GM03348 (cell line): ENCODE measurements at places on chromosomes 4 and X.

GRCh38 chr4:8026453-8026852 lies 86.8 kb upstream of the AFAP1 start:
- no peak for DNase-seq

DNA sequence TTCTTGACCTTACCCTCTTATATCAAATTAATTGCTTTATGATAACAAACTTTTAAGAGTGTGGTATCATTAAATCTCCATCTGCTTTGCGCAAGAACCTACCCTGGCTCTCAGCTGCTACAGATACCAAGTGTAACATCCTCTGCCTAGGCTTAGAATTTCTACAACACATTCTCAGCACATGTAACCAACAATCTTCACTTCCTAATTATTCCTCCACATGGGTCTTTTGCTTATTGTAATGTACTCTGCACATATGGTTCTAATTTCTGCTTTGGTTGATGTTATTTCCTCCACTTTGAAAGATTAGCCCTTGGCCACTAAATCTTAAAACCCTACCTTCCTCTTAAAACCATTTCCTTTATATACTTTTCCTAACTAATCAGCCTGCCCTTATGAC lies 242.4 kb downstream of the ARHGAP24 start:
- peak; percentile 42 for DNase-seq

GRCh38 chr4:8916906-8917305 lies 45.3 kb upstream of the HMX1 start:
- peak; percentile 1 for DNase-seq

DNA sequence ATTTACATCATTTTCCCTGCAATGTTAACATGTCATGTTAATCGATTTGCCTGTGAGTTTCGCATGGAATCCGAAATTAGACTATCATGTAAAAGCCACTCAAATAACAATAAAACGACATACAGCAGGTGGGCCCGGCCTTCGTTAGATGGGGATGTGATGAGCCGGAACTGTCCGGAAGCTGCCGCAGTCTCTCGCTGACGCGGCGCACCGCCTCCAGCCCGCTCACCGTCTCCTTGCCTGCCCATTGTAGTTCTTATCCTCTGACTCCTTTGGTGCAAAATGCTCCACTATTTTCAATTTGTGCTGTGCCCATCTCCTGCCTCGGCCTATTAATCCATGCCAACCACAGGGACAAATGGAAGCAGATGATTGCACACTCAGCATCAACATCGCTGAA lies 877.5 kb upstream of the TENM3 start:
- DNase-seq: no peak

- peak; percentile 23 for DNase-seq
Measured at GRCh38 chrX:17039826-17040225, 93.4 kb downstream of the REPS2 start.

GRCh38 chrX:18436017-18436416 lies 10.6 kb downstream of the CDKL5 start:
- DNase-seq: no peak

- DNase-seq: peak; percentile 76
Measured at GRCh38 chr4:84498935-84499623, at the start of gene NKX6-1. Gene NKX6-1 (minus strand): TSS chr4:84499292. CDS start chr4:84498228, 1,064 bp downstream.

DNA sequence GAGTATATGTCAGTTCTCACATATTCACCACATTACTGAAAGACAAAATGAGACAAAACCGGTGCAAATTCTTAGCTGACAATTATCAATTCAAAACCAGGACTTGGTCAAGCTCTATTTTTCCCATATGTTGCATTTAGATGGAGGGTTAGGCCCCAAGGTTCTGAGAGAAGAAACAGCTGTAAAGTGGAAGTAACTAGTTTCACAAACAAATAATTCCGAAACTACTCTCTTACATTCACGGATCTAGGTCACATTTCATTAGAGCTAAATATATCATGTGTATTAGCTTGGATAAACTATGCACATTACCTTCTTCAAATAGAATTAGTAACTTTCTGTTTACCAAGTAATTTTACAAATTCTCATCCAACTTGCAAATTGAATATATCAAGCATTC lies 3.7 kb upstream of the GABRA2 start:
- DNase-seq: no peak

DNA sequence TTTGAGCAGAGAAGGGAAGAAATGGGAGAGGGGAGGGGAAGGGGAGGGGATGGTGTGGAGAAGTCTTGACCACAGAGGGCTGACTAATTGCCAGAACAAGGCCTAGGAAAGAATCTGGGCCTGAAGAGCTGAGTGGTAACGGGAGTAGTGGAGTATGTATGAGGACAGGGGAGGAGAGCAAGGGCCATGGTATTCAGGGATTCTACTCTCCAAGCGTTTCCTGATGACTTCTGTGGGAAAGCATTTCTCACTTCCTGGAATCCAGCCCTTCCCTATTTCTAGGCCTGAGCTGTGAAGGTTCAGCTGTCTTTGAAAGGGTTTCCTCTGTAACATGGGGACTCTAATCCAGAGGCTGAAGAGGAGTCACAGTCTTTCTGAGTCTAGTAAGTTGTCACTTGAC lies 19.7 kb upstream of the SOX3 start:
- DNase-seq: peak; percentile 39

DNA sequence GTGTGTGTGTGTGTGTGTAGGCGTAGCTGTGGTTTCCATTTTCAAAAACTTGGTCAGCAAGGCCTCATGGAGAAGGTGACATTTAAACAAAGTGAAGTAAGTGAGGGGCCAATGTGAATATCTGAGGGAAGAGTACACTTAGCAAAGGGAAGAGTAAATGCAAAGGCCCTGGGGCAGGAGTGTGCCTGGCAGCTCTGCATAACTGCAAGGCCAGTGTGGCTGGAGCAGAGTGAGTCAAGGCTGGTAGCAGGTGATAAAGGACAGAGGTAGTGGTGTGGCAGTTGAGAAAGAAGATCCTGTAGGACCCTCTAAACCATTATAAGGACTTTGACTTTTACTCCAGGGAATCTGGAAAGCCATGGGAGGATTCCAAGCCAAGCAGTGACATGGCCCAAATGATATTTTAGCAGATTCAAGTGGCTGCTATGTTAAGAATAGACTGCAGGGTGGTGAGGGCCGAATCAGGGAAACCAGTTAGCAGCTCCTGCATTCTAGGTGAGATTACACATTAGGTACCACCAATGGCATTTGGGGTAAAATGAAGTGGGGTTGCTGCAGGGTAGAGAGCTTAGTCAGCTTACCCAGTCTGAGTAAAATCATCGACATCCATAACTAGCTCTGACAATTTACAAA lies 5.9 kb upstream of the TBC1D1 start:
- no peak for DNase-seq

DNA sequence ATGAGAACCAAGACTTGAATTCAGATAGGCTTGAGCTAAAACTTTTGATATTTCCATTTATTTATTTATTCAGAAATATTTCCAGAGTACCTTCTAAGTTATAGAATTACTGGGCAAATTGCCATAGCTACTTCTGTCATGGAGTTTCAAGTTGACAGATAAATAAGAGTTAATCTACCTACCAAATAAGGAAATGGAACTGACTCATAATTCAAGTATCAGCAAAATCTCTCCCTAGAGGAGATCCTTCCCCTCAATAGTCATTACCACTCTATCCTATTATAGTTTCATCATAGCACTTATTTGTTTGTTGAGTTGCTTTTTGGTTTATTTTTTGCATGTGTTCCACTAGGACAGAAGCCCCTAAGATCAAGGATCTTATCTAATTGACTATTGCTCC lies 48.8 kb upstream of the CCSER1 start:
- DNase-seq: no peak

- DNase-seq: peak; percentile 77
Measured at GRCh38 chr4:7805533-7806337, 133.9 kb downstream of the AFAP1 start.
